Mesenteric fat pad (tissue), 1 donor: ENCODE measurements at places on chromosomes 3 and 15.

DNA sequence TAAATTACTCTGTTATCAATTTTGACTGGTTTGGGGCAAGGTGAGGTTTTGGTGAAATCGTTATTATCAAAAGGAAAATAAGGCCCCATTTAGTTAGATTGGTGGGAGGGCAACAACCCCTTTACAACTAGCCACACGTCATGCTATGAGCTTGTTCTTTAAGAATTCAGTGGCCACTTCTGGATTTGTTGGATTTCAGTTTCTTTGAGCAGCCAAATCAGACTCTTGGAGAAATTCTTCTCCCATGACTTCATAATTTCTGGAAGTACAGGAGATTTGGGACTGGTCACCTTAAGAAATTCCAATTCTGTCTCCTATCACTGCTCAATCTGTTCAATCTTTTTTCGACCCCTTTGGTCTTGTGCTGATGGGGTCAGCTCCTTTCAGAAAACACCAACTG, 14.8 kb upstream of the WNT5A start:
- no peak for DNase-seq

- DNase-seq, result no peak
Measured at GRCh38 chr3:81048058-81048665, 713.3 kb downstream of the GBE1 start.

GRCh38 chr15:100863796-100864267, 15.8 kb upstream of the ALDH1A3 start:
- peak; percentile 88 for DNase-seq

- no peak for DNase-seq
Measured at GRCh38 chr3:70824773-70825172, 512.3 kb upstream of the MDFIC2 start.

GRCh38 chr15:44231842-44232241, 36.8 kb upstream of the FRMD5 start:
- DNase-seq, result no peak

- no peak for DNase-seq
Measured at GRCh38 chr3:12178091-12178820, 19.5 kb upstream of the TIMP4 start.

DNA sequence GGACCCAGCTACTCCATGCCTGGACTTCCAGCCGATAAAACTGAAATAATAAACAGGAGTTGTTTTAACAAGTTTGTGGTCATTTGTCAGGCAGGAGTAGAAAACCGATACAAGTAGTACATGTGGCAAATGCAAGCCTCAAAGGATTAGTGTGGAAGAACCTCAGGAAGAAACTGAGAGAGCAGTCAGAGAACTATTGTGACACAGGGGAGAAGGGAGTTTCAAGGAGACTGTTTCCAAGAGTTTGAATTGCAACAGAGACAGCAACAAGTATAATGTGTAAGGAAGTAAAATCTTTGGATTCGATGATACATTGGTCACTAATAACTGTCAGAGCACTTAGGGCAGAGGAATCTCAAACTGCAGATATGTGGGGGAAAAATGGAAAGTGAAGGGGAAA, 450.6 kb upstream of the ARHGEF26 start:
- no peak for DNase-seq

- no peak for DNase-seq
Measured at GRCh38 chr3:79558943-79559342, 208.9 kb downstream of the ROBO1 start.

DNA sequence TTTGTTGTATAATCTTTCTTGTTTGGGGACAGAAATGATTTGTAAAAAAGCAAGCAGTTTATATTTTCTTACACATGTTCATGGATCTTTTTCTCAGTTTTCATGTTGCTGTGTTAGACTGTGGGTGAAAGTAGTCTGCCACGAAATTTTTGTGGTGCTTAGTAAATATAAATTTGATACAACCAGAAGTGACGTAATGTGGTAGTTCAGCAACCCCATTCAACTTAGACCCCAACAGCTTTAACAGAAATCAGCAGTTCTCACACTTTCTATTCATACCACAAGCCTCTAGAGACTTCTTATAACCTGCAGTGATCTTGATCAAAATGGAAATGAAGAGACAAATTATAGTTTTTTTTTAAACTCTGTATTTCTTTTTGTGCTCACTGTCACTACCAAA, 120.2 kb upstream of the IGSF10 start:
- DNase-seq, result no peak

DNA sequence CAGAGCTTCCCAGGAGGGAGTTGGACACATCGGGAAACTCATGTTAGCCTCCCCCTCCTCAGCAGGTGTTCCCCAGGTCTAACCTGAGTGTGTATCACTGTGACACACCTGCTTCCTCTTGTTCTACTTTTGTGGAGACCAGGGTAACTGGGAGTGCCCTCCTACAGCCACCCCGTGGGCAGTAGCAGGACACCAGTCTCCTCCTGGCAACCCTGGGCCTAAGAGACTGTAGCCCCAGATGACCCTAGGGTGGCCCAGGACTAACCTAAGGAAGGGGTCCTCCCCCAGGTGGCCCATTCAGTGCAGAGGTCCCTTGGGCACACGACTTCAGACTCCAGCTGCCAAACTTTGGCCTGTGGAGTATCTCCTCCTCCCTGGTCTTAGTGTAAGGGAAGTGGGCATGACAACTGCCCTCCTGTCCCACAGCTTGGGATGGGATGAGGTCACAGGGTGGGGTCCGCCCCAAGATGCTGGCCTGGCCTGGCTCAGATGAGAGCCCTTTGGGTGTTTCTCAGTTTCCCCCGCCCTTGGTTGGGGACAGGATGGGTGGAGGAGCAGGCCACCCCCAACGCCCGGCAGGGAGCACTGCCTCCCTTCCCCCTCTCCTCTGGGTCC, 4.8 kb downstream of the CSK start:
- no peak for DNase-seq

DNA sequence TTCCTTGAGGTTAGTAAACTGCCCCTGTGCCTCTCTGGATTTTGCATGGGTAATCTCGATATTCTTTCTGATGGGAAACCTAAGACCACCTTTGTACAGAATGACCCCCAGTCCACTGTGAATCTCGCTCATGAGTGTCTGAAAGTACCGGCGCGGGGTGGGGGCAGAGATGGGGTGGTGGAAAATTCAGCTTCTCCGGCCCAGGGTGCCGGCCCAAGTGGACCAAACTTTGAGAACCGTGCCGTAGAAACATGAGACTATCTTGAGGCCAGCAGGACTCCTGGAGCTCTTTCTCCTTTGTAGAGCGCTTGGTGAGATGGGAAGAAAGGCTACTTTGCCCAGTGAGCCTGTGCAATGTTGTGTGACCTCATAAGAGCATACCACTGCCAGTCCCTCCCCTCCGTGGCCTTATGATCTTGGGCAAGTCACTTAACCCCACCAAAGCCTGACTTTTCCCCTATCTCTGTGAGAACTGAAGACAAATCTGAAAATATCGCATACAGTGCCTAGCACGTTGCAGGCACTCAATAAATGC, 40.4 kb upstream of the VEPH1 start:
- no peak for DNase-seq

DNA sequence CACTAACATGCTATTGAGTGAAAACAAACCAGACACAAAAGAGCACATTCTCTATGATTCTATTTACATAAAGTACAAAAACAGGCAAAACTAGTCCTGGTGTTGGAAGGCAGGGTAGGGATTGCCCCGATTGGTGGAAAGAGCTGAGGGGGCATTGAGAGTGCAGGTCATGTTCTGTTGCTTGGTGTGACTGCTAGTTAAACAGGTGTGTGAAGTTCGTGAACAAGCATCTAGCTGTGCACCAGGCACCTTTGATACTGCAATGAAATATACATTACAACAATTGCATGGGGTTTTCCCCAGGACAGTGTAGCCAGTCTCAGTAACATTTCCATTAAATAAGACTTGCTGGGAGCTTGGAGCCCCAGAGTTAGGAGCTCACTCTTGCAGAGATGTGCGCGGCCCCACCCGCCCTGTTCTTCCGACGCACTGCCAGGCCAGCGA, 26.3 kb upstream of the THRB start:
- DNase-seq, result no peak

- DNase-seq, result no peak
Measured at GRCh38 chr15:25967116-25967515, 104.0 kb upstream of the ATP10A start.

DNA sequence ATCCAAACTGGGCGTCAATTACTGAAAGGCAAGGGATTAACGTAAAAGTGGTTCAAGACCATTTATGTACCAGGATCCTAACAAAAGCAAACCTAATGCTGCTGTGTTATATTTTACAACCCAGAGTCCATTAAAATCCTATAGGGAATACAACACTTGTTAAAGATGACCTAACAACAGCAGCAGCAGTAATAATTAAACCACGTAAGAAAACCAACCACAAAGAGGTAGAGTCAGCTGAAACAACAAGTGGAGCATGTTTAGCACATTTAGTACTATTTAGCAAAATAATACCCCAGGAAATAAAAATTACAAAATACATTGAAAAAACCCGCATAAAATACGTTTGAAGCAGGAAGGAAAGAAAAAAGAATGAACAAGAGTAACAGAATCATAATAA, 82.1 kb upstream of the AGBL1 start:
- DNase-seq, result no peak

- DNase-seq, result peak; percentile 82
Measured at GRCh38 chr15:82873000-82873680, 63.7 kb downstream of the WHAMM start.

DNA sequence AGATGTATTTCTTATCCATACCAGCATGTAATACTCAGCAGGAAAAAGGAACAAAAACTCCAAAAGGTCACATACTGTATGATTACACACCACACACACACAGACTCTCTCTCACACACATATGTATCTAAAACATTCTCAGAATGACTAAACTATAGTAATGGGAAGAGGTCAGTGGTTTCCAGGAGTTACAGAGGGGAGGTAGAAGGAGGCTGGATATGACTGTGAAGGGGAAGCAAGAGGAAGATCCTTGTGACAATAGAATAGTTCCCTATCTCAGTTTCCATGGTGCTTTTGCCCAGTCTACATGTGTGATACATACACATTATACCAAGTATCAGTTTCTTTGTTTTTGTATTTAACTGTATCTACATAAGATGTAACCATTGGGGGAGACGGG, 190.1 kb downstream of the IL5RA start:
- DNase-seq, result no peak

- DNase-seq, result no peak
Measured at GRCh38 chr3:160169139-160169976, 55.9 kb upstream of the C3orf80 start.

DNA sequence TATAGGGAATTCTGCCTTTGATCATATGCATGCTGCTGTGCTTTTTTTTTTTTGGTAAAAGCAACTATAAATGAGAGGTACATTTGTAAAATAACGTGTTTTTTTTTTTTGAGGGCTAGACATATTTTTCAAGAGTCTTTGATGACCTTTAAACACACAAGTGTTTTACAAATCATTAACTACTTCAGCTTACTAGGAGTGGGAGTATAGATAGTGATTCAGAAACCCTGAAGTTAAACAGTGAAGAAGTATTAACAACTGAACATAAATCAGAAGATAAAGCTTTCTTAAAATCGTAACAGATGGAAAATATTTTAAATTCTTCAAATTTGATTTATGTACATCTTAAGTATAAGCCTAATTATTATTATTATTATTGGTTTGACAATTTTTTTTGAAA, 2.9 kb upstream of the GMNC start:
- no peak for DNase-seq

DNA sequence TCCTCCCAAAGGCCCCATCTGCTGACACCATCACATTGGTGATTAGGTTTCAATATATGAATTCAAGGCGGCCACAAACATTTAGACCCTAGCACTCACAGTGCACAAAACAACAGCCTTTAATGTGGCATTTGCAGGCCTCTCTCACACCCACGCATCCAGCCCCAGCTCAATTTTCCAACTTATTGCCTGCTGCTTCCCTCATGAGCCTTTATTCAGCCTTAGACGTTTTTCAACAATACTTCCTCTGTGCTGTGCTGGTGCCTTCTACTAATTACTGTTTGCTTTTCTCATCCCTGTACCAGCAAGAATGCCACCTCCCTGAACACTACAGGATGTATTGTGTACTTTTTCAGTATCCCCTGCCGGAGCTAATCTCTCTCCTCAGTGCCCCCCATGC, 334.6 kb downstream of the GABRB3 start:
- DNase-seq, result no peak

DNA sequence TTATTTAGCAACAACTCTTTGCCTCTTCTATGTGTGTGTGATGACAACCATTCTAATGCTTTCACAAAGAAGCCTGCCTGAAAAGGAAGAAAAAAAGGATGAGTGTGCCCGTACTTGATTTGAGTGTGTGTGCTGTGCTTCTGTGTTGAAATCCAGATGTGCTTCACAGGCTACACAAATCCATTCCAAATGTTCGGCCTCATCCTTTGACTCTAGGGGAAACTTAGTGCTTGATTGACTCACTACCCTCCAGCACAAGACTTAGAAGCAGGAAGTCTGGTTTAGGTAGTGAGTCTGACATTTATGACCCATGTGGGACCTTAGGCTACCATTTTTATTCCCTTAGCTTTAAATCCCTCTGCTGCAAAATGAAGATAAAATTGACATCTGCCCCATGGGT, 108.8 kb upstream of the PLAAT1 start:
- no peak for DNase-seq

GRCh38 chr3:16056217-16056616, 118.3 kb upstream of the GALNT15 start:
- no peak for DNase-seq

GRCh38 chr3:127914584-127914983, 448 bp upstream of the KBTBD12 start:
- DNase-seq, result no peak

DNA sequence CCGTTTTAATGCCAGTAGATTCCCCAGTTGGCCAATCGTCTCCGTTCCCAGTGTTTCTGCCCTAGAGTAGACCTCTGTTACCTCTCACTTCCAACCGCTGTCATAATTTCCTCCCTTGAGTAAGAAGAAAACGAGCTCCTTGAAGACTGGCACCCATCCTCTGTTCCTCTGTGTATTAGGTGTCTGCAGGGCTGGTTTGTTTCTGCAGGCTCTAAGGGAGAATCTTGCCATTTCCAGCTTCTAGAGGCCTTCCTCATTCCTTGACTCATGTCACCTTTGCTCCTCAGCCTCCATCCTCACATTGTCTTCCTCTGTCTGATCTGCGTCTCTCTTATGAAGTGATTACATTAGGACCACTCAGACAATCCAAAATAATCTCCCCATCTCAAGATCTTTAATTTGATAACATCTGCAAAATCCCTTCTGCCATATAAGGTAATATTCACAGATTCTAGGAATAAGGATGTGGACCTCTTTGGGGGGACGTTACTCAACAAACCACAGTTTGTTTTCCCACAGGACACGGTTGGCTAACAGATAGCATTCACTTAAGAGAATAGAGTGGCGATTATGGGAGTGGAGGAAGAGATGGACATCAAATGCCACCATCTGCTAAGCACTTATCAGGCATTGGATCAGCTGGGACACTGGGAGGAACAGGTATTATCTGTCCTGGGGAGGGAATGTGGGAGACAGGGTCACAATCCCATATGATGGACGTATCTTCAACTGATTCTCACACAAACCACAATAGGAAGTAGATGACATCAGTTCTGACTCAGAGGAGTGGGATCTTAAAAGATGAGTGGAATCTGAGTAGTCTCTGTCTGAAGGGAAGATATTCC, 17.1 kb downstream of the ARHGAP31 start:
- DNase-seq, result no peak
